ENCODE measurements at places on chromosomes 11 and 22.

GRCh38 chr11:120303004-120303637, 22.0 kb upstream of the TLCD5 start:
- peak; percentile 48 for DNase-seq

- peak; percentile 6 for DNase-seq
Measured at GRCh38 chr11:6667733-6668374, 12.2 kb upstream of the DCHS1 start.

DNA sequence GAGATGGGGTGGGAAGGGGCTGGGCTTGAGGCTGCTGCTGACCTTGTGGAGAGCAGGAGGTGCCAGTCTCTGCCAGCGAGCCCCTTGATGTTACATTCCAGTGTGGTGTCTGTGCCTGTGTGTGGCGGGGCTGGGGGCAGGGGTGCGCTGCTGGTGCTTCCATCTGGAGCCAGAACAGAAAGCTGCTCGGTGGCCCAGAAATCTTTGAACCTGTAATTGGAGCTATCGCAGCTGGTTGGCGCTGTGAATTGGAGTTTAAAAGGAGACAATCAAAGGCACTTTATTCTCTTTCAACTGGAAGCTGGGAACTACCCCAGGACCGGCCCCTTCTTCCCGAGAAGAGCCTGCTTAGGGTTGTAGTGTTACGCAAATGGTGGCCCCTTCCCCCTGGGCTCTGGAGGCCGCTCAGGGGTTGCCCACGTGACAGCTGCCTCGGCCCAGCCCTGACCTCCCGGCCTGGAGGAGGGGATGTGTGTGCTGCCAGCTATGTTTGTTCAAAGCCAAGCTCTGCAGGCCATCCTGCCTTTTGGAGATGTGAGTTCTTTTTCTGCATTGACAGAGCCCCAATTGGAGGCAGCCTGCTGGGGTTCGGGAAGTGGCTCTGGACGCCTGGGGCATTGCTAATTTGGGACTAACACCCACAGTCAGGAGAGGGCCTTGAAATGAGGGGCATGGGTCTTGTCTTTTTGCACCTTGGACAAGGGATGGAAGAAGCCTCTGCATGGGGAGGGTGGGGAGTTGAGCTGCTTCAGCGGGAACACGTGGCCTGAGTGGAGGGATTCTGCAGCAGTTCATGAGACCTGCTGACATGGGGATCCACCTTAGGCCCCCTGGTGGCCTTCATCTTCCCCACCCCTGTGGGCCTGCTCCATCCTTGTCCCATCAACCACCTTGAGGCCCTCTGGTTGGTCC, 14.0 kb upstream of the ARSA start:
- DNase-seq, result no peak

DNA sequence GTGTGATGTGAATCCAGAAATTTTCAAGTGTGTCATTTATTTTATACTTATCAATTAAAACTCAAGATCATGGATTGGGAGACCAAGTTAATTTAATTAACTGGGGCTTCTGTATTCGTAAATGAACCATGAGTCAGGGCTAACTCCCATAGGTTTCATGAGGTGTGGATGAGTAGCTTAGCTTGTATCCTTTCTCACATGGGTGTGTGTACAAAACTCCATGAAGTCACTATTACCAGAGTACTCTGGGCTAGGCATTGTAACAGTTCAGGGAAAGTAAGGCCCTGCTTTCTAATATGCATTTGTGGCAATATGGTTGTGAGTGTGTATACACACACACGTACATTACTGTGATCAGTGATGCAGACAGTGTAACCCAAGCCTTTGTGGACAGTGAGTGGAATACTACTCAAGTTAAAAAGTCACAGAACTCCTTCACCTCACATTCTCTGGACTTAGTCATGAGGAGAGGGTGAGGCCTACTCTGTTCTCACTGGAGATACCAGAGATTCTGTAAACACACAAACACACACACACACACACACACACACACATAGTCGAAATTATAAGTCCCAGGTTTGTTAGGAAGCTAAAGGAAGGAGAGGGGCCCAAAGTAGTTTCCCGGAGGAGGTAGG, 3.5 kb downstream of the CNTF start:
- peak; percentile 92 for DNase-seq

- DNase-seq, result no peak
Measured at GRCh38 chr11:135033540-135033939, 621.5 kb upstream of the B3GAT1 start.

DNA sequence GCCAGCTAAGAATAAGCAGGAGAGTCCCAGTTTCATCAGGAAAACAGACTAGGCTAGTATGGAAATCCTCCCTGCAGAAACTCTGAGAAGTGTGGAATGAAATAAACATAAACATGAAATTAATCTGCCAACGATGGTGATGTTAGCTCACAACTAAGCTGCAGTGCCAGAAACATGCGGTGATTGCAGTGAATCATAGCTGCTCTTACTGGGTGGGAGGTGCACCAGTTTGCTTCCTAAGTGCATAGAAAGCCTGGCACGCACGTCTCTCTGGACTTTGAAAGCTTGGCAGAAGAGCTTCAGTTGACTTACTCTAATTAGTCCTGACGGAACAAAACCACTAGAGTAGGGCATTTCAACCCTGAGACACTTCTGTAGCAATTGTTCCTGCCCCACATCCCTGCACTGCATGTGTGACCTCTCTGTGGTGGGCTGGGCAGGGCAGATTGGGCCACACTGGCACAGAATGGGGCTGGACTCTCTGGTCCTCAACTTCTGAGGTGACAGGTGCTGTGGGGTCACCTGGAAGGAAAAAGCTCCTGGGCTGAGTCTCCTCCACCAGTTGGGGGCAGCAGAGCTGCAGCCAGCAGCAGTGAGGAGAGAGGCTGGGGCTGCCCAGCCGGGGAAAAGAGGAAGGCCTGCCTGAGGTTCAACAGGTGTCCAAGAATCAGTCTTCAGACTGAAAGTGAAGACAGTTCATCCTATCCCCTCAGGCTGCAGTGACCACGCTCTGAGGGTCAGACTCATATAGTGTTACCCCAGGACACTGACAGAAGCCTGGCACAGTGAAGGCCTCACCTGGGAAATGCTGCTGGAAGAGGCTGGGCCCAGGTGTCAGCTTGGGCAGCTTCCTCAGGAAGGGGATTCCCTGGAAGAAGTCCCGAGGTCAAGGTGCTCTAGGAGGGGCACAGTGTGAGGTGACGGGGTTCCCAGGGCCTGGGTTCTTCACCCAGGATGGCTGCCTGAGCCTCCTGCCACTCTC, 40.5 kb downstream of the GGTLC2 start:
- DNase-seq, result peak; percentile 83

Data from kidney glomerular epithelial cell (primary cell).